ENCODE measurements at places on chromosomes 11 and 22. TPM values are rescaled to one million over a fixed set of nuclear protein-coding genes. Genes with fewer than 3 reads are reported as not detected.

Gene TRIM66
- total RNA-seq, result 1.4 TPM

Gene LMNTD2
- 0.22 TPM for total RNA-seq

Gene SIK3
- total RNA-seq, result 13.3 TPM

Gene TNNT3
- total RNA-seq, result not detected

Gene SYT8
- total RNA-seq, result not detected

Gene GAS2
- total RNA-seq, result 0.51 TPM

Gene OR5T1
- not detected for total RNA-seq

Gene CD3E
- total RNA-seq, result not detected

All from GM23248 (cell line).